Activated CD4-positive, alpha-beta T cell treated with anti-CD3 and anti-CD28 coated beads, Interleukin-2, Interleukin-6, amounts not matched to agents 100 ng/mL and 50 ng/mL, durations not matched to agents 16 hours and 8 hours (primary cell): ENCODE measurements at places on chromosomes 6 and 20.

DNA sequence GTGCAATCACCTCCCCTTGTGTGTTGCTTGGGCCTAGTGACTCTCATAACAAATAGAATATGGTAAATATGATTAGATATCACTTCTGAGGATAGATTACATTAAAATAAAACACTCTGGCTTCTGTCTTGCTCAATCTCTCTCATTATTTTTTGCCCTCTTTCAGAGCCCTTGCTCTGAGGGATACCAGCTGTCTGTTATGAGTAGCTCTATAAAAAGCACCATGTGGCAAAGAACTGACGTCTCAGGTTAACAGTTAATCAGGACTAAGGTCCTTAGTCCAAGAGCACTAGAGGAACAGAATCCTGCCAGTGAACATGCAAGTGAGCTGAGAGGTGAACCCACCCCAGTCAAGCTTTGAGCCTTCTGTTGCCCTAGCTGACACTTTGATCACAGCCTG lies 402.2 kb upstream of the HTR1E start:
- DNase-seq: no peak

GRCh38 chr6:146240322-146240721 lies 211.5 kb downstream of the GRM1 start:
- no peak for DNase-seq

GRCh38 chr6:129667621-129668020 lies 42.4 kb downstream of the ARHGAP18 start:
- DNase-seq: no peak

DNA sequence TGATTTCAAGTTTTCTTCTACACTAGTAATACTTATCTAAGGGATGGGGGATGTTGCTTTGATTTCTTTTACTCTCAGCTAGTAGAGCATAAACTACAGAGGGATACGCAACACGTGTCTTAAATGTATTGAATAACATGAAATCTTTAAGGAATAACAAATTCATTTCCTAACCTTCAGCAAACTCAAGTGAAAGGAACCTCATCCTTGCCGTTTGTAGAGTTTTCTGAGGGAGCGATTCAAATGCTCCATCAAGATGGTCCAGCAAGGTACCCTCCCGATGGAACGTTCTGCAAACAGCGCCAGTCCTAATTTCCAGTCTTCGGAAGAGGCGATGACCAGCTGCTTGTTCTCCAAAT lies 95.4 kb upstream of the RIN2 start:
- DNase-seq: no peak

DNA sequence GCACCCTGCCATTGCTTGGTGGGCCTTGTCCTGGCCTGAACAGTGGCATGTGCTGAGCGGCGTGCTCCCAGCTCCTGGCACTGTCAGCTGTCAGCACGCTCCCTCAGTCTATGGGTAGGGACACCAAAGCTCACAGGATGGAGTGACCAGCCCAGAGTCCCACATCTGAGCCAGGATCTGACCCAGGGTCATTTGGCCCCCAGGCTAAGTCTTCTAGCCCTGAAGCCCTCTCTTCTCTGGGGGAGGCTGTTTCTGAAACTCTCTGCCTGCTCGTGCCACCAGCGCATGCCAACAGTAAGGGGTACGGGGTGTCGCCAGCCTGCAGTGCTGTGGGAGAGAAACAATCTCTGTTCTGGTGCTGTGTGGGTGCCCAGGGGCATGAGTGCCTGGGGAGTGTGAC lies 37.1 kb downstream of the CDH4 start:
- DNase-seq: no peak

DNA sequence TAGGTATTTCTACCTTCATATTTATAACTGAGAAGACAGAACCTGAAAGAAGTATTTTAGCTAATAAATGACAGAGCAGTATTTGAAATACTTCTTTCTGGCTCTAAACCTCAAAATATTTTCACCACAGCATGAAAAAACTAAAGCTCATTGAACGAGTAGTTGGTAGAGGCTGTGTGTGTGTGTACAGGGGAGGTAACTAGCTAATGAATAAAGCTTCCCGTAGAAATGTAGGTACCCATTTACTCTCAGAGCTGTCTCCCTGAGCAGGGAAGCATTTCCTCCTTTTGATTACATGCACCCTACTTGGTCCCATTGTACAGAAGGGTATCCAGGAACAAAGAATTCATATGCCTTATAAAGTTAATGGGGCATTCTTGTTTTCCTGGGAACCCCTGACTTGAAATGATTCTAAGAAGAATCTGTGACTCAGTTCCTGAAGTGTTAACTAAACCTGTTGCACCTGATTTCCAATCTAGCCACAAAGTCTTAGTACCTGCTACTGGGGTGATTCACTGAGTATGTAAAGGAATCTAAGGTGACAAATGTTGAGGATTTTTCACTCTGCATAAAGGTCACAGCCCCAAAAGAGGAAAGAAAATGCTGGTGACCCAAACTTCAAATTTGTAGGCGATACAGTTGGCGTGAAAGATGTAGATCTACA lies 12.5 kb downstream of the CRYBG1 start:
- DNase-seq: peak; percentile 12

GRCh38 chr6:161242779-161243693 lies 30.8 kb downstream of the AGPAT4 start:
- no peak for DNase-seq

DNA sequence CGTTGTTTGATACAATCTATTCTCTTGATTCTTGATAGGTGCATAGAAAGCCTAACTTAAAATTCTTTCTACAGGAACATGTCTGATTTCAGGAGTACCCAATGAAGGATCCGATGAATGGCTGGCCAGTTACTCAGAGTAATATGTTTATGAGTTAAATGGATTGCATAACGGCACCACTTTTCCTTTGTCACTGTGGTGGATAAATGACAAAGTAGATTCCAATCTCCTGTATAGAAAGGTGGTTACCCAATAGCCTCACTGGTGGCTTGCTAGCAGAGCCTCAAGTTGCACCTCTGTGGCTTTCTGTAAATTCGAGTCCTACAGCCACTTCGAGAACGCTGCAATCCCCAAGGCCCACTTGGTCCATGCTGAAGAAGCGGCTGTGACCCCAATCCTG lies 28.4 kb downstream of the LHFPL5 start:
- no peak for DNase-seq

GRCh38 chr6:38542031-38542430 lies 97.7 kb downstream of the BTBD9 start:
- DNase-seq: no peak

GRCh38 chr6:169810066-169810989 lies 58.9 kb downstream of the ERMARD start:
- DNase-seq: no peak

DNA sequence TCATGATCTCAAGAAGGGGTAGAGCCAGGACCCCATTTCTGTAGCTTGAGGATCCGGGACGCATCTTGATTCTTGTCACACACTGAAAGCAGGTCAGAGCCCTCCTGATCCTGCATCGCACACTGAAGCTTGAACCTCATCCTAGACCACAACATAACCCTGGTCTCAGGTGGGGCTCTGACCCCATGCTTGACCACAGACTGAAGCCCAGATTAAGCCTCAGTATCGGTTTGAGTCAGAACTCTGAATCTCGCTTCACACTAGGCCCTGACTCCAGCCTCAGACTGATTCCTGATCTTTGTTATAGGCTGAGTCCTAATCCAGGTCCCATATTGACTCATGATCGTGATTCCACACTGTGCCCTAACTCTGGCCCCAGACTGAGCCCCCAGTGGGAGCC lies 8.5 kb upstream of the RSPO4 start:
- no peak for DNase-seq

- no peak for DNase-seq
Observed at GRCh38 chr6:139839506-139840156, 465.2 kb upstream of the CITED2 start.

GRCh38 chr6:143037470-143037869 lies 23.2 kb upstream of the AIG1 start:
- no peak for DNase-seq

DNA sequence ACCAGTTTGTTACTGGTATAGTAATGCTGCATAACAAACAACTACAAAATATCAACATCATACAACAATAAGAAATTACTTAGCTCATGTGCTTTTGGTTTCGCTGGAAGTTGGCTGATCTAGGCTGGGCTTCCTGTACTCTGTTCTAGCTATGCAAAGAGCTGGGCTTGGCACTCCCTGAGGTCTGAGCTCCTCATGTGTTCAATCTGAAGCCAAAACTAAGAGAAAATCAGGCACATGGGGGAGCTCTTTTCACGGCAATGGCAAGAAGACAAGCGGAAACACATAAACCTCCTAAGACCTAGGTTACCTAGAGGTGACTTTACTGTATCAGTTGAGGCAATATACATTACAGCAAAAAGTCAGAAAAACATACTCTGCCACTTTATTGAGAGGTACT lies 574.2 kb downstream of the KHDRBS2 start:
- DNase-seq: no peak

GRCh38 chr6:109096208-109096607 lies 901 bp downstream of the CEP57L1 start:
- no peak for DNase-seq

DNA sequence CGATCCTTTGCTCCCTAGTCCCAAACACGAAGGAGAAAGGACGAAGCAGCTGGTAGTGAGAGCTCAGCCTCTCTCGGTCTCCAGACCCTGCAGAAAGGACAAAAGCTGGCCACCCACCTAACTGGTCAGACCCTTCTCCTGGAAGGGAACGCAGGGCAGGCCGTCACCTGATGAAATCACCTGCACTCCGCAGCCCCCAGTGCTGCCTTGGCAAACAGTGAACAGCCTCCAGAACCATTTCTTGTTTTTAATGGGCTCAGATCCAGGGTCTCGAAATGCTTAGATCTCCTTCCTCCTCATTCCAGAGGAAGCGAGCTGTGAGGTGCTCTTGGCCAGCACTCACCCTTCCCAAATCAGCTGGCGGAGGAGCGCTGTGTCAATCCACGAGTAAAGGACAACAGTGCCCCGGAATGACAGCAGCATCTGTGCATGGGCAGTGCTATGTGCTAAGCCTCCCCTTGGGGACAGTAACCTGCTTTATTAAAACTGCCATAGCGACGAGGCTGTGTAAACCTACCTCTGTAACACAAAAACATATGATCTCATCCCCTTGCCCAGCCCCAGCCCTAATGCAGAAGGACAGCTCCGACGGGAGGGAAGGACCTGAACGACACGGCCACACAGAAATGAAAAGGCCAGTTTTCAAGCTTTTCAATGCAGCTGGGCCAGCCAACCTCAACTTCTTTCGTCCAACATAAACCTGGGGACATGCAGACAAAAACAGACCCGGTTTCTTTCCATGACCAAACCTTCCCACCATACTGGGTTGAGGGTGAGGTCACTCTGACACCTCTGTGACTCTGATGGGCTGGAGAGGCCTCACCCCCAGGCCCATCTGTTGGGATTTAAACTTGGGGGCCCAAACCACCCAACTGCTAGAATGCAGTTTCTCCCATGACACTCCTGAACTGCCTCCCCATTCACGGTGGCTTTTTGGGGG lies 43.3 kb downstream of the SULF2 start:
- DNase-seq: no peak

DNA sequence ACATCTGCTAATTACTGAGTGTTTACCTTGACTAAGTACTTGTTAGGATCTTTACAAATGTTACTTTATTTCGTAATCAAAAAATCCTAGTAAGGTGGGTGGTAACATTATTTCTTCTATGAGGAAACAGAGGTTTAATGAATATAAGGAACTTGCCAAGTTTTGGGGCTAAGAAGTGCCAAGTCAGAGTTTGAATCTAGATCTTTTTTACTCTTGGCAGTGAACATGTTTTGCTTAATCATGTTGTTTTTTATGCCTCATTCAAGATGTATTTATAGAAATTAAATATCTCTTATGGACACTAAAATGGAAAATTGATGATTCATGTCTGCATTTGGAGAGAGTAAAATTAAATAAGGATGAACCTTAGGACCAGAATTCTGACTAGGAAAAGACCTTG lies 393.7 kb downstream of the UTRN start:
- DNase-seq: no peak

DNA sequence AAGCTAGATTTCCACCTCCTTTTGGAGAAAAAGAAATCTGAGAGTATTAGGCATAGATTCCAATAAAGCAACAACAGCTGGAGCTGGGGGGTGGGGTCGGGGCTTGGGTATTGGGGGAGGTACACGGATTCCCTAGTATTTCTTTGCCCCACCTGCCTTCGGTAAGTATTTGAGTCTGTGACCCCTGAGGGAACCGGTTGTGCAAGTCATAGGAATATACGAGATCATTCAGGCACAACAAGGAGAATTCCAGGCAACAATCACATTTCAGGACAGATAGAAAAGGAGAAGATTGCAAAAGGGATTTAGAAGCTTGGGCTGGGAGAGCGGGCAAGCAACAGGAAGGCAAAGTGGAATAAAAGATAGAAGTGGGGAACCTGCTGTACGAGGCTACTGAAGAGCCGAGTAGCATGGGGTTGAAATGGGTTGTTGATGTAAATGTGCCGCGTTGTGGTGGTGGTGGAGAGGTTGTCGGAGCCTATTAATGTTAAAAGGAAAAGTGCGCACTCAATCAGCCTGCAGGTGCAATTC lies 148.9 kb downstream of the BCAS1 start:
- no peak for DNase-seq

GRCh38 chr6:1860756-1861348 lies 251.1 kb downstream of the FOXC1 start:
- DNase-seq: no peak

- DNase-seq: no peak
Observed at GRCh38 chr20:50758992-50759391, 27.6 kb downstream of the PARD6B start.

- DNase-seq: no peak
Observed at GRCh38 chr20:35515949-35516645, 13.4 kb downstream of the C20orf173 start.

DNA sequence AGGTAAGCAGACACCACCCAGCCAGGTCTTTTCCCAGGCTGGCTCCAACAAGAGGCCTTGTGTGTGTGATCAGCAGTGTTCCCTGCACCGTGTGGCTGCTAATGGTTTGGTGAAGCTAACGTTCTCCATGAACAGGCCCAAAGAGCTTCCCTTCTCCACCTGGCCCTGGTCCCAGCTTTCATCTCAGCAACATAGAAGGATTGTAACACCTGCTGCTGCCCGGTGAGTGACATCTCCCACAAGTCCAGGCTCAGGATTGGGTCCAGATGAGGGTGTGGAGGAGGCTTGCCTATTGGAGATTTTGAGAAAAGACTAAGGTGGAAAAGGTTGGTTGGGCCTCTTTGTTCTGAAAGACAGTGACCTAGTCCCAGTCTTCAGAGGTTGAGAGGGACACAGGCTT lies 89.6 kb downstream of the TMEM242 start:
- no peak for DNase-seq

GRCh38 chr6:44675449-44675848 lies 287.9 kb downstream of the CDC5L start:
- no peak for DNase-seq

GRCh38 chr6:162153120-162153519 lies 574.4 kb downstream of the PRKN start:
- no peak for DNase-seq

- no peak for DNase-seq
Observed at GRCh38 chr20:46954490-46955038, 59.9 kb downstream of the EYA2 start.

- DNase-seq: no peak
Observed at GRCh38 chr20:9141921-9142320, 73.0 kb downstream of the PLCB4 start.
